GM18507 (cell line): ENCODE measurements at places on chromosomes 5 and 9.

- DNase-seq = no peak
Measured at GRCh38 chr5:43110606-43111170, 10.0 kb upstream of the ZNF131 start.

- no peak for DNase-seq
Measured at GRCh38 chr5:96854067-96854466, 22.2 kb upstream of the ERAP2 start.

DNA sequence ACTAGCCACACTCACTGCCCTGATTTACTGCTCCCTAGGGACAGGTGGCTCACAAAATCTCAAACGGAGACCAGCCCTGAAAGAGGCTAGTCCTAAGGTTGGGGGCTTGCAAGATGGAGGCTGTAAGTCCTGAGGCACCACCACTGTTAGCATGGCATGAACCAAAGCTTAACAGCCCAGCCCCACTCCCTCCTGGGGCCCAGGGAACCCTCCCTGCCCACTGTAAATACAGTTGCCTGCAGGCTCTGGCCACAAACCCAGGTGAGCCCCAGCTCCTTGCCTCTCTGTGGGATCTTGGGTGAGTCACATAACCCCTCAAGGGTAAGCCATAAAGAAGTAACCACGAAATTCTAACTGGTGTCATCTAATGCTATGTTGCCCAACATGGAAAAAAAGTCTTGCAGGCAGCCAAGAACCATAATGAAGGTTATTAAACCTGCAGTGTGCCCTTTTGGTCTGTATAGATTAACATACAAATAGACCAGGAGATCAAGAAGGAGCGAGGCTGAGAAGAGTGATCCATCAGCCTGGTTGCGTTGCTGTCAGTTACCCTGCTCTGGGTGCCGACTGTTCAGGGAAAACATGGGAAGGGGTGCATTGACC is 1.7 kb upstream of the POMT1 start:
- no peak for DNase-seq

DNA sequence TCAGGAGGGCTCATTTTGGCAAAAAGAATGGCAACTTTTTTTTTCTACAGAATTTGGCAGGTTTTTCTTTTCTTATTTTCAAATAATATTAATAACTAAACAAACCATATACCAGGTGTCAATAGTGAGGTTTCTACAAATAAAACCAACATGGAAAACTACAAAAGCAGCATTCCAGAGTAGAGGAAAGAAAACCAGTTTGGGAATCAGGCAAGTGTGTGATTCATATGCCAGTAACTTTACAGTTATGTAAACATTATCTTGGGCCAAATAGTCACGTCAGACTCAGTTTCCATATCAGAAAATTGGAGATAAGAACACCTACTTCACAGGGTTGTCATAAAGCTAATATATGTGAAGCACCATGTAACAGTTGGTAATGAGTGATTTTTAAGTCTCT is 51.7 kb downstream of the FBXW11 start:
- no peak for DNase-seq

DNA sequence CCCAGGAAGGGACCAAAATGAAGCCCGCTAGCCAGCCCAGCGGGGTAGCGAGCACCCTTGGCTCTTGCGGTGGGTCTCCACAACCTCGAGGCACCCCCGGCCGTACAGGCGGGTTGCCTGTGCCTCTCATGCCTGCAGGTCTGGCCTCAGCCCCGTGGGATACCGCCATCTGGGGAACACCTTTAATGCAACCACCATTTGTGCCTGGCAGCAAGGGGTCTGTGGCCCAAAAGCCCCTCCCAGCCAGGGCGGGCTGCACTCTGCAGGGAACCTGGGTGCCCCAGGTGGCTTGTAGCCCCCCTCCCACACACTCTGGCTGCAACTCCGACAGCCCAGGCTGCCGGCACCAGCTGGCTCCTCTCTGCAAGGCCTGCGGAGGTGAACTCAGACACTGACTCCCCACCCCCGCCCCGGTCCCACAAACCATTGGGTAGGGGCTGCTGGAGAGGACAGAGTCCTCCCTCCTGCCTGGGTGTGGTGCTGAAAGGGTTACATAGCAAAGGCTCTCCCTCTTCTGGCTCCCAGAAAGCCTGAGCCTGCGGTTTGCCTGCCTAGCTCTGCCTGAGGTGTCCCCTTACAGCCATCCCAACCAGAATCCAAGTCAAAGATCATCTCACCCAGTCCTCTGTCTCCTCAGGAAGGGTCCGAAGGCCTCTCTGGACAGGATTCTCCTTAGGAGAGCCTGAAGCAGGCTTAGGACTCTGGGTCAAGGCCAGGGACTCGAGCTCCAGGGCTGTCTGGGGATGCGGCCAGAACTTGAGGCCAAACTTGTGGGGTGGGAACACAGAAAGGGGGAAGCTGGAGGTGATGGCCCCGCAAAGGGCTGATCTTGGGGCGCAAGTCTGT is 109.4 kb downstream of the PSD2 start:
- no peak for DNase-seq

- no peak for DNase-seq
Measured at GRCh38 chr9:7592321-7593316, 207.0 kb downstream of the DMAC1 start.

DNA sequence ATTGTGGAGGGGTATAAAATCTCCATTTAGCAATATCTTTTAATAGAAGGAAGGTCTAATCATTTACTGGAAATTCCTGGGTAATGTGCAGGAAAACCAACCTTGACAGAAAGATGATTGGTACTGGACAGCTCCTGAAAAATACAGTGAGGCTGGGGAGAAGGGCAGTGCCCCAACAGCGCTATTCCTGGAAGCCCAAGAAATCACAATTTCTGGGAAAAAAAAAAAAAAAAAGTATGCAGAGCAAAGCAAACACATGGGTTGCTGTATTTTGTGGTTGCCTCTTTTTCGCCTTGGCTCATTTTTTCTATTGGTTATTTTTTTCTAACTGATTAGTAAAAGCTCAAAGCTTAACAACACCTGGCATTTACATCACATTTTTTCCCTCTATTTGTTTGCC is 249.7 kb downstream of the ENC1 start:
- no peak for DNase-seq

- DNase-seq = no peak
Measured at GRCh38 chr9:13296972-13297371, 17.5 kb upstream of the MPDZ start.

- DNase-seq = no peak
Measured at GRCh38 chr9:86521977-86522376, 167.8 kb upstream of the TUT7 start.

GRCh38 chr5:123439709-123440108 is 16.5 kb upstream of the CEP120 start:
- DNase-seq = no peak
